ENCODE measurements at places on chromosomes 1 and 21.

DNA sequence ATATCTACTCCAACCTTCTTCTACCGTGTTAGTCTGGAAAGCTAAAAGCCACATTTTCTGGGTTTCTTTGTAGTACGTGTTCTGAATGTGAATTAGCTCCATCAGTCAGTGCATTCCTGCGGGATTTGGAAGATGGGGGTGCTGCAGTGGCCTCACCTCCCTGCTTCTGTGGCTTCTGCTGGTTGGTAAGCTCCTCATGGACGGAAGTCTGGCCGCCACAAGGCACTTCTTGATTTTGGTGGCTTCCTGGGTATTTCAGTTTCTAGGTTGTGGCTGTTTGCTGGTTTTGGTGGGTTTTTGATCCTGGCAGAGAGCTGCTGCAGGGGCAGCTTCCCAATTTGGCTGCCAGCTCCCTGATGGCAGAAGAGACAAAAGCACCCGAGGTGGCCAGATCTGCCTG, 20.9 kb upstream of the TACSTD2 start:
- DNase-seq, result no peak

DNA sequence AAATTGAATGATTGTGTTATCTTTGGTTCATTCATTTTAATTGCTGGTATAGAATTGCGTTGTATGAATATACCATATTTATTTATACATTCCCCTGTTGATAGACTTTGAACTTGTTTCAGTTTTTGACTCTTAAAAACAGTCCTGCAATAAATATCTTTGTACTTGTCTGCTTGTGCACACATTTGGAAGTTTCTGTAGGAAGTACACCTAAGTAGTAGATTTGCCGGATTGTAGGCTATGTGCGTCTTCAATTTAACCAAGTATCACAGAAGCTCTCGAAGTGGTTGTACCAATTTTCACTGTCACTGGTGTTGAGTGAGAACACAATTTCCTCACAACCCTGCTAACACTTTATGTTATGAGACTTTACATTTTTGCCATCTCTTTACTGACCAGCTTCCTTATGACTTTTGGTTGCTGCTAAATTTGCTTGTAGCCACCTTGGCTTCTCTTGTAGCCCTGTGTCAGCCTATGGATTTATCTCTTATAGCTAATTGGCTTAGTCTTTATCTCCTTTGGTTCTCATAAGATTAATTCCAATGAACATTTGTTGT, 2.2 kb downstream of the TTC3 start:
- DNase-seq, result no peak

DNA sequence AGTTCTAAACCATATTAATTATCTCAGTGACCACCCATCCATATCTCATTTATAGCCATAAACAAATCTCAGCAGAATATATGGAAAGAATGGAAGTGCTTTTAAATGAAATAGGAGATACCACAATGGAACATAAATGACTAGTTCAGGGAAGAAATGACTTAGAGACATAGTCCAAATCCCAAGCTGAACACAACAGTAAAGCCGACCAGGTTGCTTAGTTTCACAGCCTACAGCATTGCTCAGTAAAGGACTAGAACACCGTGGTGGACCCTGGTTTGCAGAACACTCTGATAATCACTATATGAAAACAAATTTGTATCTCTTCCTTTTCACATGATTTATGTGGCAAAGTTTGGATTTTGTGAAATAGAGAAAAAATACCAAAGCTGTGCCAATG, 40.3 kb downstream of the MYSM1 start:
- DNase-seq, result no peak

- no peak for DNase-seq
Observed at GRCh38 chr1:227136210-227136820, 182.0 kb downstream of the CDC42BPA start.

DNA sequence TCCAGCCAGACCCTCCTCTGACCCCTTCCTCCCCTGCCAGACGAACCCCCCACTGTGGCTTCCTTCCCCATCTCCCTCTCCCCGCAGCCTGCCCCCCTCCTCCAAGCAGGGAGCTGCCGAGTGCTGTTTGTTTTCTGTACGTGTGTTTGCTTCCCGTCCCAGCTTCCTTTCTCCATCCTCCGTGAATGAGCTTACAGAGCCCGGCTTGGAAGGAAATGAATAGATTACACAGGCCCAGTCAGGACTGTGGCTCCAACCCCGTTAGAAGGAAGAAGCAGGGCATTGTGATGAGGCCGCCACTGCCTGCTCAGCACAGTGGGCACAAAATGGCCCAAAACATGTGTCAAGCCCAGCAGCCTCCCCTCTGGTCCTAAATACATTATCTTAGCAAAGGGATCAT, 123.2 kb downstream of the IGSF21 start:
- DNase-seq, result no peak

- no peak for DNase-seq
Observed at GRCh38 chr1:38420666-38421065, 374.1 kb upstream of the POU3F1 start.

DNA sequence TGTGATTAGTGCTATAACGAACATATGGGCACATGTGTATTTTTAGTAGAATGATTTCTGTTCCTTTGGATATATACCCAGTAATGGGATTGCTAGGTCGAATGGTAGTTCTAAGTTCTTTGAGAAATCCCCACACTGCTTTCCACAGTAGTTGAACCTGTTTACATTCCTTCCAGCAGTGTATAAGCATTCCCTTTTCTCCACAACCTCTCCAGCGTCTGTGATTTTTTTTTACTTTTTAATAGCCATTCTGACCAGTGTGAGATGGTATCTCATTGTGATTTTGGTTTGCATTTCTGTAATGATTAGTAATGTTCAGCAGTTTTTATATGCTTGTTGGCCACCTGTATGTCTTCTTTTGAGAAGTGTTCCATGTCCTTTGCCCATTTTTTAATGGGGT, 81.8 kb upstream of the SLC44A3 start:
- no peak for DNase-seq

GRCh38 chr1:70909262-70909822, 138.3 kb downstream of the PTGER3 start:
- no peak for DNase-seq

DNA sequence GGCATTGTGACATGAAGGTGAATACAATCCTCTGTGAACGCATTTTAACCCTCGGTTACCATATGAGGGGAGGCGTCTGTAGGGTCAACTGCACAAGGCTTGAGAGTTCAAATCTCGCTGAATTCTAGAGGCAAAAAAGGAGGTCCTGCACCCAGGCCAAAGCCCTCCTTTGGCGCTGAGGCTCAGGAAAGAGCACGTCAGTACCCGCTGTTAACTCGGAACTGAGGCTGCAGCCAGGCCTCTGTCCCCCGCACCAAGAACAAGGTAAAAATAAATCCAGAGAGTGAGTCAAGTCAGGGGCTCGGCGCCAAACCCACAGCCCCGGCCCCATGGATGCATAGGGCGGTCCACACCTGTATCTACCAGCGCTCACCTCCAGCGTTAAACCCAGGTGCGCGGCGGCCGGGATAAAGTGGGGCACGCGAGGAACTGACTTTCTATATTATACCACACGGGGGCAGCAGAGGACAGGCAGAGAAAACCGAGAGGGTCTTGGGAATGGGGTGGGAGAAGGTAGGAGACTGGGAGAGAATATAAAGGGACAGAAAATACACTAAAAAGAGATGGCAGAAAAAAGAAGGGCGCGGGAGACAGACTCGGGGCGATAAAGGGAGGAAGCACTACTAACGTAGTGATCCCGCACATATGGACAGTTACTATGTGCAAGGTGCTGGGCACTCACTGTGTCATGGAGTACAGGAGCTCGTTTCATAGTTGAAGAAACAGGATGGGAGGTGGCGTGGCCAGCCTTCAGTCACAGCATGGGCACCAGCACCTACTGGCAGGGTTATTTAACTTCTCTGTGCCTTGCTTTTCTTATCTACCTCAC, 54.9 kb downstream of the DMRTA2 start:
- DNase-seq, result no peak

GRCh38 chr1:183548116-183548515, 42.1 kb downstream of the NCF2 start:
- no peak for DNase-seq
